NCI-H774 (cell line): ENCODE measurements at places on chromosomes 5 and 9.

- DNase-seq, result no peak
Observed at GRCh38 chr5:141958113-141958512, at the start of gene PCDH12. PCDH12 (minus strand) TSS chr5:141958202; CDS start chr5:141957851, 351 bp downstream.

GRCh38 chr9:111843971-111844370, 49.2 kb upstream of the SHOC1 start:
- no peak for DNase-seq

GRCh38 chr9:32906213-32906612, 95.2 kb downstream of the APTX start:
- no peak for DNase-seq

DNA sequence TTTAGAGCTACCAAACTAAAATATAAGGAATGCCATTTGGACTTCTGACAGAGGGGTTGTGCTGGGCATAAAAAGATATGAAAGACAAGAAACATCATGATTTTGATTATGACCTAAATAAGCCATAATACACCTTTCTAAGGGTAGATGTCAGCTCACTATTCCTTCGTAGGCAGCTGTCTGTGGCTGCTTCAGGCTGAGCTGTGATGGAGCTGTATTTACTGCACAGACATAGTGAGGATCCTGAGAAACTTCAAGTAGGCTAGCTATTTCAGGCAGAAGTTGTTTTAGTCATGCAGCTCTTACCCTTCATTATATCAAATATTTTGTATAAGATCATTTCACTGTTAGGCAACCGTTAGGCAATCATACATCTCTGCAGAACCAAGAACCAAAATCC, 511.7 kb downstream of the CDH12 start:
- DNase-seq, result no peak

- DNase-seq, result no peak
Observed at GRCh38 chr5:59648038-59648831, 245.3 kb downstream of the PDE4D start.

DNA sequence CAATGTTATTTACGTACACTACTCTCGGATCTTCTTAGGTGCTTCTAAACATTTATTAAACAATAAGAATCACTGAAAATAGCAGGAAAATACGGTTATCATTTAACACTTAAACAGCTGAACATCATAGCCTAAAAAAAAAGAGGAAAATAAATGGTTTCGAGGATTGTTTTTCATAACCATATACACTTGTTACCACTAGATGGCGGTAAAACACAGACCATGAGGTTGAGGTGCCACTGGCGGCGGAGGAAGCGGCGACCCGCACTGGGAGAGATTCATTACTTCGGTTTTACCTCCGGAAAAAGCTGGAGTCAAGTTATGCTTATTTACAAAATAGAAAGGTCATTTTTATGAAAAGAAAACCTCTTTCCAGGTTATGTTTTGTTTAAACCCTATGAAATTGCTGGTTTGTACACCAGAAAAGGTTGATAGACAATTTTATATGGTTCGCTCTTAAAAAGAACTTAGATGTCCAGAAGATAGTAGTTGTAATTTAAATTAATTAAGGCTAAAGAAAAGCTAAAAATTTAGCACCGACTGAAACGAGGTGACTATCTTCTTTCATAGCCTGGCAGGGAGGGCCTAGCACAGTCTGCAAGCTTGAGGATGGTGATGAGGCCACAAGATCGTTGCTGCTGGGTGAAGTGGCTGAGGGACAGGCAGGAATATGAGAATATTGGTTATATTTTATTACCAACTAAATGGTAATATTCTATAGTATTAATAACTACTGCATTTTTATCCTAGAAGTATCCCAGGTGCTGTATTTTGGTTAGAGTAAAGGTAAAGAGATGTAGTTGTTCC, 605.7 kb downstream of the RAB3C start:
- DNase-seq, result peak; percentile 58

- no peak for DNase-seq
Observed at GRCh38 chr5:133853646-133854365, 114.6 kb downstream of the C5orf15 start.
